ENCODE measurements at places on chromosomes 7 and 10.

GRCh38 chr10:86160890-86161585, 205.6 kb downstream of the GRID1 start:
- DNase-seq, result no peak

- DNase-seq, result no peak
Measured at GRCh38 chr10:122974023-122974422, 6.2 kb upstream of the PSTK start.

- no peak for DNase-seq
Measured at GRCh38 chr10:72310241-72310633, 36.5 kb downstream of the DDIT4 start.

DNA sequence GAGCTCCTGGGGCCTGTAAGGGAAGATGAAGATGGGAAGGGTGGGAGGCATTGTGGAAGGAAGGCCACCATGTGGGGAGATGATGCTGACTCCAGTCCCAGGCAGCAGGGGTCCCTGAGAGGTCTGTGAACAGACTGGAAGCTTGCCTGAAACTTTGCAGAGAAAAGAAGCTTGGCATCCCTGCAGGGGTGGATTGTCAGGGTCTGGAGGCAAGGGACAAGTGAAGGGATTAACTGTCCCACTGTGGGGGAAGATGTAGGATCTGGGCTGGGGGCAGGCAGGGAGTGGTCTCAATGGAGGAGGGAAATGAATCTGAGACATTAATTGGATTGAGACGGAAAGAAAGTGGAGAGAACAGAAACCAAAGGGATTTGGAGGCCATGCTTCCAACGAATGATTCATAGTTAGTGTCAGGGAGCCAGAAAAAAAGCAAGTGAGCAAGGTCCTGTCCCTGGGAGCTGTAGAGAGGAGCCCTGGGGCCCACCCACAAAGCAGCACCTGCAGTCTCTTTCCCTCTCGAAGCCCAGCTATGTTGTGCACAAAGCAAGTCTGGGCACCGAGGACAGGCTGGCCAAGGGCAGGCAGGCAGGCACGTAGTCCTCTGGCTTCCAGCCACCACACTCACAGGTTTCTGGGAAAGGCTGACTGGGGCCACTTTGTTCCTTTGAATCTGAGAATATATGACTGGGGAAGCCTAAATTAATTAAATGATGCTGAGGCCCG, 4.7 kb upstream of the SLC18A3 start:
- DNase-seq, result no peak

GRCh38 chr7:97017192-97018125, 7.2 kb downstream of the DLX5 start:
- no peak for DNase-seq

- no peak for DNase-seq
Measured at GRCh38 chr7:108637049-108637621, 67.5 kb downstream of the DNAJB9 start.

GRCh38 chr7:142894985-142895593, 9.5 kb upstream of the TRPV6 start:
- DNase-seq, result no peak

DNA sequence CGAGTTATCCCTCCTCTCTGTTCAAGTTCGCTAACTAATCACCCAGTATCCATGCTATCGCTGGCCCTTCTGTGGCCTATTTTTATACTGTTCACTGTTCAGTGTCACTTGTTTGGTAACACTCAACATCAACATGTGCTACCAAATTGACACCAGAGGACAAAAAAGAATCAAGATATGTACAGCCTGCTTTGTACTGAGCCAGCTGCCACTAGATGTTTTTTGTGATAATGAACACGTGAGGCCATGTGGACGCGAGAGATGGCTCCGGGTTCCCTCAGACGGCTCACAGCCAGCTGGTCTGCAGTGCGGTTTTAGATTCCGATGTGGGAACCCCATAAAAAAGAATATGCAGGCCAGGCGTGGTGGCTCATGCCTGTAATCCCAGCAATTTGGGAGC, 21.2 kb downstream of the CAV1 start:
- no peak for DNase-seq

GRCh38 chr7:131431289-131431688, 103.6 kb downstream of the MKLN1 start:
- no peak for DNase-seq

- no peak for DNase-seq
Measured at GRCh38 chr7:35380739-35381224, 126.9 kb upstream of the TBX20 start.

- DNase-seq, result no peak
Measured at GRCh38 chr7:95798401-95798930, 26.1 kb downstream of the DYNC1I1 start.

DNA sequence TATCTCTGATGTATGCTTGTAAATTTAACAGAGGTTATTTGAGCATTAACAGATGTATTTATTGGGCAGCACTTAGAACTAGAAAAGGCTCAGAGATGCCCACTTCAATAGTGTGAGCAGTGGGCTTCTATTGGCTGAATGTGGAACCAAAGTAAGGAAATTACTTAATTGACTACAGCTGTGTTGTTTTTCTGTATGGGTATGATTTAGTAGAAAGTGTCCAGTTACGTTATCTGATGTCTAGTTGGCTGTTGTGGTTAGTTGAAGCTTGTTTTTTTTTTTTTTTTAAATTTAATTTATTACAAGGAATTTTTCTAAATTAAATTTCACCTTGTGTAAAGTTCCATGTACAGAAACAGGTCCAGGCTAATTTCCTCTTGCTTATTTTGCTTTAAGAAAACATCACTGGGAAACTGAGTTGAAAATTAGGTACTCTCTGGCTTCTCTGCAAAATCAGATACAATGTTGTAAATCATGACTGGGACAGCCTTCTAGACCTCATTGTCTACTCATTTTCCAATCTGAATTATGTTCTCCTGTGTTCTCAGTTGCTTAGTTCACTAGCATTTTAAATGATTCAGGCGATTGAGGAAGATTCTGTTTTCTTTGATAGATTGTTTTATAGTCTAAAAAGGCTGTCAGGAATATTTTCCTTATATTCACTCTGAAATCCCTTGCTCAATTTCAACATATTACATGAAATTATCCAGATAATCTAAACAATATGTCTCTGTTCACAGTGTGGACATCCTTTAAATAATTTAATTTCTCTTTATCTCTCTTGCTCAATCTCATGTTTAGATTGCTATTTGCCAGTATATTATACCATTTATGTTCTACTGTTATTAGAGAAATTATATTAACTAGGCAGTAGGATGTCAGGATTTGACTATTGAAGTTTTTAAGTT, 53.0 kb downstream of the PHF14 start:
- DNase-seq, result no peak

- no peak for DNase-seq
Measured at GRCh38 chr7:1386623-1387220, 72.5 kb downstream of the MICALL2 start.

GRCh38 chr10:15719899-15720634, at the start of gene ITGA8:
TSS of gene ITGA8 (minus strand) at chr10:15719922. CDS start at chr10:15719771, 151 bp downstream.
- DNase-seq, result no peak

- DNase-seq, result no peak
Measured at GRCh38 chr10:7475046-7475911, 64.4 kb upstream of the SFMBT2 start.

DNA sequence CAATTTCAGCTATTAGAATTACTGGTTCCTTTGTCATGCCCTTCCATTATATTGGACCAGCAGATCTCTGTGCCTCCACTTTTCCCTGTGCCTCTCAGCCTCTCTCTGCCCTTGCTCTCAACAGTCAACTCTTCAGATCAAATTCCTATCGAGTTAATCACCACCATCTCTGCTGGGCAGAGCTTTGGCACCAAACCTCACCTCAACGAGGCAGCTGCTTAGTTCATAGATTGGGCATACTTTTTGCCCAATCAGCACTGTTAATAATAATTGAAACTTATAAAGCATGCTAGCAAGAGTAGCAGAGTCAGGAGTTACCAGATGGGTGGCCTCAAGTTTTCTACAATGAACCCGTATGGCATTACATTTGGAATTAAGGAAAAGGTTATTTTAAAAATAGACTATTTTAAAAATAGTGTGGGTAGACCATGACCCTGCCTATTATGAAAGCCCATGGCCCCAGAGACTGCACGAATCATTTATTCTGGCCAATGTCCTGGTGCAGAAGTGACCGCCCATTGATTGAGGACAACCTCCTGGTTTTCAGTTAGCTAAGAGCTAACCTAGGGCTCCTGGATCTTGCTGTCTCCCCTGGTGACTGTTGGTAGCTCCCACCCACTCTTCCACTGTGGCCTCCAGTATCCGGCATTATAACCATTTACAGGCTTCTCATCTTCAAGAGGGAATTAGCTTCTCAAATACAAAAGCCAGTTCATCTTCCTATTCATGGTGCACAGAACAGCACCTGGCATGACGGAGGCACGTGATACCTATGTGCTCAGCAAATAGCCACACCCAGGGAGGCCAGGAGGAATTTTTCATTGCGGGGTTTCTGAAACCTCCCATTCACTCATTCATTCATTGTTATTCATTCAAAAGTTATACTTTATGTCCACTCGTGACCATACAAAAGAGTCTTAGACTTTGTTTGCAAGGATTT, 265.4 kb downstream of the INHBA start:
- no peak for DNase-seq

DNA sequence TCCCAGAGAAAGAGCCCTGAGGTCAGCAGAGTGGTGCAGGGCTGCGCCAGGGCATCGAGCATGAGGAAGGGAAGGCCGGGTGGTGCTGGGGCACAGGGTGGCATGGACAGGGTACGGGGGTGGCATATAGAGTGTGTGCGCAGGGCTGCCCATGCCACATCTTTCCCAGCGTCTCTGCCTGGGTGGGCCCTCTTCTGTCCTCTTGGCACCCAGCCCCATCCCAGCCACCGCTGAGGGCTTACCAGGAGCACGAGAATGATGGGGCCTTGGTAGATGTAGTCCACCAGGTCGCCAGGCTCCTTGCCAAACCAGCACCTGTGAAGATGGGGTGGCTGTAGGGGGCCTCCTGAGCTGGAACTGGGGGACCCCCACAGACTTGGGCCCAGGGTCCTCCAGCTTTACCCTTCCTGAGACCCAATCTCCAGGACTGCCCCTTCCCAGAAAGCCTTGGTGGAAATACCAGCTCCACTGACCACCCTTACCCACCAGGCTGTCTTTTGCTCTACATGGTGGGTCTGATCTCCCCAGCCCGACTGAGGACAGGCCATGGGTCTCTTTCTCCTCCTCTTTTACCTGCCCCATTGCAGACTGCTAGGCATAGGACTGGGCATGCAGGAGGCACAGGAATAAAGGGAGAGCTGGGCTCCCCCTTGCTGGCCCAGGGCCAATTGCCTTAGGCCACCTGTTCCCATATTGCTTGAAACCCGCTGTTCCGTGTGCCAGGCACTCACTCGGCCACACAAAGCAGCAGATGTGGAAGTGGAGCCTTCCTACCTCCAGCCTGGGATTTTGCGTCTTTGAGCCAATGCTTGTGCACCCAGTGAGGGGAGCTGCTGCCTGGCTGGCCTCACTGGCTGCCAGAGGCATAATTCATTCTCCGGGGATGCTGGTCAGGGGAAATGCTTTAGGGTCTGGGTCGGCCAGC, 21.7 kb downstream of the CRHR2 start:
- DNase-seq, result no peak

GRCh38 chr7:31955021-31955420, 115.2 kb downstream of the PDE1C start:
- DNase-seq, result no peak

- DNase-seq, result no peak
Measured at GRCh38 chr7:64045301-64046040, at the start of gene ZNF727. TSS of gene ZNF727 (plus strand) at chr7:64045434. CDS start at chr7:64045622, 188 bp downstream.

GRCh38 chr10:22437620-22438588, 92.6 kb downstream of the SPAG6 start:
- no peak for DNase-seq

DNA sequence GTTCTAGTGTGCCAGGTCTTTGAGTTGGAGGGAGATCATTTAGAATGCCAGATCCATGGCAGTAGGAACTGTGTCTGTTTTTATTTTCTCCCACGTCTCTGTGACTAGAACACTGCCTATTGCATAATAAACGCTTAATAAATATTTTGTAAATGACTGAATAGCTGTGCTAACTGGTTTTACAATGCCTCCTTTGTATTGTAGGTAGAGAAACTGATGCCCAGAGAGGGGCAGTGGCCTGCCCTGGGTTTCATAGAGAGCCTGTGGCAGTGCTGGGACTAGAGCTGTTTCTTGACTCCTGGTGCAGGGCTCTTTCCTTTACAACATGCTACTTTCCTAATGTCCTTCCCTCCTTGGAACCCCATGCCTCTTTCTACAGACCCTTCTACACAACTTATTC, 2.5 kb downstream of the TAS2R5 start:
- no peak for DNase-seq

GRCh38 chr7:147332988-147333387, 1216.4 kb downstream of the CNTNAP2 start:
- DNase-seq, result no peak

Measured in cortex of kidney (tissue), 1 donor.